ENCODE measurements at places on chromosomes 2 and 18.

DNA sequence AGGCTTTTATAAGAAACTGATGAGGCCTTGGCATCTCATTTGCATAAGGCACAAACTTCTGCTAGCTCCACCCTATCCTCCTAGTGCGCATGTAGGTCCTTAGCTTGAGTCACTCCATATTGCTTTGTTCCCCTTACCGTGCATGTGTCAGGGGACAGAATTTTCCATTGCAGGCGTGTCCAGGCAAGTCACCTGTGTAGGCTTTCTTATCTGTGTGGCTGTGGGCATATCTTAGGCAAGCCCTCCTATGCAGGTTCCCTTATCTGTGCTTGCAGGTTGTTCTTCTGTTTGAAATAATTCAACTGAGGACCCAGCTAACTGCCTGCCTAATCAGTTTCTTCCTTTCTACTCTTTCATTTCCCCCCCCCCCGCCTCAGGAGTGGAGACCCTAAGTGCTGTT lies 63.3 kb upstream of the CDCA7 start:
- no peak for DNase-seq

DNA sequence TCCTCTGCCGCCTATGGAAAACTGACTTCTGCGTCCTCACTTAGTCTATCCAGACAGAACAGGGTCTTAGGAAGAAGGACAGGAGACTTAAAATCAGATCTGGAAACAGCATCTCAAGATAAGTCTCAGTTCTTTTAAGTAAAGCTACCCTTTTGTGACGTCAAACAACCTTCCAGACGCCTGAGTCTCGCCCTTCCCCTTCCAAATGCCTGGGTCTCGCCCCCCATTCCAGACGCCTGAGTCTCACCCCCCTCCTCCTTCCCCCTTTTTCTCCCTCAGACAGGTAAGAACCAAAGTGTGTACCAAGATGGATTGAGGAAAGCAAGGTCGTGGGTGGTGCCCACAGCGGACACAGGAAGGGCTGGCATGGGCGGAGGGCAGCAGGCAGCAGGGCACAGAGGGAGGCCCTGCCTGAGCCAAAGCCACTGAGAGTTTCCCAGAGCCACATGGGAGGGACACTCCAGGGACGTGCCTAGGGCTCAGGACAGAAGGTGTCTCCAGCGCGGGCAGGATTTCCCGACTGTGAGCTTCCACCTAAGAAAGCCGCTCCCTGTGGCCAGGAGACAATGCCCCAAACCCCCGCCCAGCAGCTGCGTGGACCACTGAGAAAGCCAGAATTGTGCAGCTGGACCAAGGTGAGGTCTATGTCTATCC lies 51.3 kb downstream of the ANKMY1 start:
- no peak for DNase-seq

GRCh38 chr2:230949966-230950873 lies 25.2 kb upstream of the GPR55 start:
- no peak for DNase-seq

GRCh38 chr18:30709595-30709994 lies 332.9 kb downstream of the DSC3 start:
- DNase-seq, result no peak

DNA sequence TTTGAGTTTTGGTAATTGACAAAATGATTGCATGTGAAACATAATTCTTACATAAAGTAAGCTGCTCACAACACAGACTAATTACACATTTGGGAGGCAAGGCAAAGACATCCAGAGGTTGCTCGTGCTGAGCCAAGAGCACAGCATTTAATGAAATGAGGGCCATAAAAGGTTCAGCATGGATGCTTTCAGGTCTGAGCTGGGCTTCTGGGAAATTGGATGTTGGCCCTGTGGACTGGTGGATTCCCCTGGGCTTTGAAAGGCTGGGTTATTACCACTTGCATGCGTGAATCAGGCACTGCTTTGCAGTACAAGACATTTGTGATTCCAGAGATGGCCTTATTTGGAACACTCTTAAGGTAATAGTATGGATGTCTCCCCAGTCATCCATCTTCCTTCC lies 533.5 kb upstream of the NRP2 start:
- DNase-seq, result no peak

DNA sequence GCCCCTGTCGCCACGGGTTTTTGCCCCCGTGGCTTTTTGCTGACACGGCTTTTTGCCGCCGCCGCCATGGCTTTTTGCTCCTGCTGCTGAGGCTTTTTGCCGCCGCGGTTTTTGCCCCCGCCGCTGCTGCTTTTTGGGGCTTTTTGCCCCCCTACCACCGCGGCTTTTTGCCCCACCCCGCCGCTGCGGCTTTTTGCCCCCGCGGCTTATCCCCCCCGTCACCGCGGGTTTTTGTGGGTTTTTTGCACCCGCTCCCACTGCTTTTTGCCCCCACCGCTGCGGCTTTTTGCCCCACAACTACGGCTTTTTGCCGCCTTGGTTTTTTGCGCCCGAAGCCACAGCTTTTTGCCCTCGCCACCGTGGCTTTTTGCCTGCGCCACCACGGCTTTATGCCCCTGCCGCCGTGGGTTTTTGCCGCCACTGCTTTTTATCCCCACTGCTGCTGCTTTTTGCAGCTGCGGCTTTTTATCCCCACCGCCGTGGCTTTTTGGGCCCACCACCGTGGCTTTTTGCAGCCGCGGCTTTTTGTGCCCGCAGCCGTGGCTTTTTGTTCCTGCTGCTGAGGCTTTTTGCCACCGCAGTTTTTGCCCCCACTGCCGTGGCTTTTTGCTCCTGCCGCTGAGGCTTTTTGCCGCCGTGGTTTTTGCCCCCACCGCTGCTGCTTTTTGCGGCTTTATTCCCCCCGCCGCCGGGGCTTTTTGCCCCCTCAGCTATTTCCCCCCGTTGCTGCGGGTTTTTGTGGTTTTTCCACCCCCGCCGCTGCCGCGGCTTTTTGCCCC lies 2798.0 kb upstream of the TEKT4 start:
- no peak for DNase-seq

- DNase-seq, result peak; percentile 38
Measured at GRCh38 chr18:48781163-48781987, 169.4 kb downstream of the SMAD7 start.

DNA sequence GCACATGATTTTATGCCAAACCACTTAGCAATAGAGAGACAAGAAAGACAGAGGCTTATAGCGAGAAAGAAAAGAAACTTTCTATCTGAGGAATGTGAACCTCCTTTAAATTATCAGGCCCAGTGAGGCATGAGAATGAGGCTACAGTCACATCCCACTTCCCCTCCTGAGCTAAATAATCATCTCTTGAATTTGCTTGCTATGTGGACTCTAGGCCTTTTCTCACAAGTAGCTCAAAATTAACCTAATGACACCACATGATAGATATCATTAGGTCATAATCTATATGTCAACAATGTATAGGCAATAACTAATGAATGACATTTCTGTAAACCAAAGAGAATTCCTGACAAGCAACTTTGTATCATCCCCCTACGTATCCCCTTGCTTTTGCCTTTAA lies 301.5 kb upstream of the MGAT5 start:
- DNase-seq, result no peak

GRCh38 chr2:26694001-26694400 lies 1.5 kb downstream of the KCNK3 start:
- DNase-seq, result no peak

DNA sequence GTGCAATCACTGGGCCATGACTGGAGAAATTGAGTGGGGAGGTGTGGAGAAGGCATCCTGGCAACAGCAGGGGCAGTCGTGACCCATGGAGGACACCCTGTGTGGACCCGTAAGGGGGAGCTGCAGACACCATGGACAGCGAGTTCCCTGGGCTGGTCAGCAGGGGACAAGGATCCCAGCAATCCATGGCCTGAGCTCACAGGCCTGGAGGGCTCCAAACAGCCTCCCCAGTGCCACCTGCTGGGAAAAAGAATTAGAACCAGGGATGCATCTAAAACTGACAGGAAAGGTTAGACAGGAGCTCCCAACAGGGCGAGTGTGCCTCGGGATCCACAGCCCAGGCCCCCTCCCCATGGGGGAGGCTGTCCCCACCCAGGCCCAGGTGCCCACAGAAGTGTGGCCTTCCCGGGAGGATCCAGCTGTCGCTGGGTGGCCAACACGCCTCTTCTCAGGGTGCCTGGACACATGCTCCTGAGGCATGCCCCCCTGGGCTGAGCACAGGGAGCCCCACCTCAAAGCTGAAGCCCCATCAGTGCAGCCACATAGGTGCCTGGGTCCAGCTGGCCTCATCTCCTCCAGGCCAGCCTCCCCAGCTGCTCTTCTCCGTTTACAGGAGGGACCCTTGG lies 20.5 kb upstream of the KIF1A start:
- DNase-seq, result no peak

DNA sequence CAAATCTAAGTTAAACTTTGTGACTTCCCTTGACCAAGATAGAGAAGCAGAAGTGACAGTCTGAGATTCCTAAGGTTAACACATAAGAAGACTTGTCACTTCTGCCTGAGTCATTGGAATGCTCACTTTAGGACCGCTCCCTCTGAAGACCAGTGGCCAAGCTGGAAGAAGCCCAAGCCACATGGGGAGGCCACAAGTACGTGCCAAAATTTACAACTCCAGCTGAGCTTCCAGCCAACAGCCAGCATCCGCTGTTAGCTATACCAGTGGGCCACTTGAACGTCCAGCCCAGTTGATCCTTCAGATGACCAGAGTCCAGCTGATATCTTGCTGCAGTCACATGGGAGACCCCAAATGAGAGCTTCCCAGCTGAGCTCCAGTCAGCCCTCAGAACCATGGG lies 18.1 kb upstream of the ANTXR1 start:
- DNase-seq, result no peak

DNA sequence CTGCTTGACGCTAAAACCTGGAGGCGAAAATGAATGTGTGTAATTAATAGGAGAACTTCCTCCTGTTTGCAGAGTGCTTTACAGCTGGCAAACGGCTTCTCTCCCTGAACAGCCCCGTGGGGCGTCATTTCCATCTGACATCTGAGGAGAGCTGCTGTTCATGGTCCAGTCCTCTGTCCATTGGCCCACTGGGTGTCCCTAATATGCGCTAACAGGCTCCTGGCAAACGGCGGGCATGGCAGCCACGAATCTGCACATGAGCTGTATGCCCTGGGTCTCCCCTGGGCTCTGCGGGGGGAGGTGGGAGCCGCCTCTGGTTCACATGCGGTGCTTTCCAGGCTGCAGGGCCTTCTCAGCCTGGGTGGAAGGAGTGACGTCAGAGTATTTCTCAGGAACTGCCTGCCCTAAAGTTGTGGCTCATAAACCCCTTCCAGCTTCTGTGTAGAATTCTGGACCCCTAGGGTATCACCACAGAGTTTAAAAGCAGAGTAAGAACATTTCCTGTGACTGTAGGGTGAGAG lies 73.2 kb downstream of the LRRFIP1 start:
- DNase-seq, result peak; percentile 88

DNA sequence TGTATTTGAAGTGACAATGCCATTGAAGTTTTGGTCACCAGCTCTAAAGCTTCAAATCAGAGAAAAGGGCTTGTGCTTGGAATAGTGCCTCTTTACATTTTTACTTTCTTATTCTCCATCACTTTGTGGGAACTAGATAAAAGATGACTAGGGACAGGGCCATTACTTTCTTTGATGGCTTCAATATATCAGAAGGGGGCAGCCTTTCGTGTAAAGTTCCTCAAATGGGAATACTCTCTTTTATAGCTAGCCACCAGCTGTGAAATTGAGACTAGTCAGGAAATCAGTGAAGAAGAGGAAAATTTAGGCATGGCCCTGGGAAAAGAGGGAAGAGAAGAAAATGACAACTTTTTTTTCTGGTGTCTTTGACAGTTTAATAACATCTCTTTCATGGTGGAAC lies 242.5 kb downstream of the DCC start:
- DNase-seq, result no peak

Data from CD4-positive, alpha-beta T cell treated with Interferon alpha-2 for 1 hour (primary cell).